ENCODE measurements at places on chromosomes 7 and 10. TPM values are rescaled to one million over a fixed set of nuclear protein-coding genes. Genes with fewer than 3 reads are reported as not detected.

Gene CADPS2
- 6.2 TPM for total RNA-seq

Gene OR2A12
- total RNA-seq, result not detected

Gene OR13A1
- total RNA-seq, result 0.08 TPM

Gene NKX2-3
- not detected for total RNA-seq

Gene PAX4
- not detected for total RNA-seq

Gene CTAGE6
- not detected for total RNA-seq

Gene ADARB2
- total RNA-seq, result 0.40 TPM

Gene SLC29A3
- total RNA-seq, result 3.9 TPM

Gene GFRA1
- total RNA-seq, result 5.2 TPM

Gene SMURF1
- 15.9 TPM for total RNA-seq

Gene ENTPD7
- 12.5 TPM for total RNA-seq

Gene DTX2
- total RNA-seq, result 7.6 TPM

Gene STAG3
- total RNA-seq, result 0.16 TPM

Gene EVX1
- not detected for total RNA-seq

Gene IDI2
- total RNA-seq, result not detected

Gene METTL2B
- total RNA-seq, result 20.8 TPM

Gene OR6V1
- not detected for total RNA-seq

Gene PDE6C
- total RNA-seq, result not detected

Gene PPP1R17
- not detected for total RNA-seq

Gene FAM170B
- not detected for total RNA-seq

Gene UNCX
- total RNA-seq, result not detected

Gene SYCE1
- not detected for total RNA-seq

Gene LRRC61
- total RNA-seq, result 11.8 TPM

Gene HKDC1
- 0.13 TPM for total RNA-seq

Gene SPDYE16
- not detected for total RNA-seq

Gene FXYD4
- total RNA-seq, result not detected

Gene PRLHR
- not detected for total RNA-seq

Gene MALRD1
- 0.08 TPM for total RNA-seq
